Stimulated activated CD4-positive, alpha-beta T cell treated with anti-CD3 and anti-CD28 coated beads, Interleukin-15, amount 100 ng/mL, for 24 hours (primary cell): ENCODE measurements at places on chromosomes 2 and 18.

GRCh38 chr2:97857553-97857952 is 138.2 kb downstream of the TMEM131 start:
- DNase-seq = no peak

GRCh38 chr2:188787658-188788240 is 186.4 kb upstream of the COL3A1 start:
- DNase-seq = no peak

- no peak for DNase-seq
These were observed 61.7 kb downstream of the ACKR3 start for GRCh38 chr2:236631281-236631855.

GRCh38 chr2:37797081-37797480 is 125.6 kb upstream of the CDC42EP3 start:
- no peak for DNase-seq

DNA sequence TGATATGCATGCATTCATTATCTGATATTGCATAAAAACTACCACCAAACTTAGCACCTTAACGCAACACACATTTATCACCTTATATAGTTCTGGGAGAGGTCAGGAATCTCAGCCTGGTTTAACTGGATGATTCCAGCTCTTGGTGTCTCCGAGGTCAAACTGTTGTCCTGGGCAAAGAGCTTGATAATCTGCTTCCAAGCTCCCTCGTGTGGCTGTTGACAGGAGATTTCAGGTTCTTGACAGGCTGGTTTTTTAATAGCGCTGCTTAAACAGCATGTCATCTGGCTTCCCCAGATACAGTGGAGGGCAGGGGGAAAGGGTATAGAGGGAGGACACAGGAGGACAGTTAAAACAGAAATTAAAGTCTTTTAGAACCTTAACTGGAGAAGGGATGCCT is 785.0 kb downstream of the CNTNAP5 start:
- no peak for DNase-seq

DNA sequence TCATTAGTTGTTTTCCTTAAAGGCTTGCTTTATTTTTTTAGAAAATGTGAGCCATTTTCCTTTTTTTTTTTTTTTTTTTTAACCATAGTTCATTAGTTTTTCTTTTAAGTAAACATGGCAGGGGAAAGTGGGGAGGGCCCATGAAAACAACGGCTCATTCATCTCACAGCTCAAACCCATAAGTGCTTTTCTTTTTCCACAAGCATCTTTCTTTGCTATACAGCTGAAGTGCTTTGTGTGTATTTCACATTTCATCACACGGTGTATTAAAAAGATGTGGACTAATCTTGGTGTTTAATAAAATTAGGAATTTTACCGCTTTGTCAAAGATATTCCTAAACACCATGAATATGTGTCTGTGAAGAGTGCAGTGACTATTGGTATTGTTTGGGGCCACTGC is 41.6 kb downstream of the RHBDD1 start:
- DNase-seq = no peak

GRCh38 chr2:239262484-239263230 is 138.2 kb downstream of the HDAC4 start:
- DNase-seq = no peak

- no peak for DNase-seq
These were observed 160.7 kb downstream of the DTNB start for GRCh38 chr2:25512707-25513106.

GRCh38 chr18:70289351-70290312 is 787 bp downstream of the SOCS6 start:
- peak; percentile 39 for DNase-seq

DNA sequence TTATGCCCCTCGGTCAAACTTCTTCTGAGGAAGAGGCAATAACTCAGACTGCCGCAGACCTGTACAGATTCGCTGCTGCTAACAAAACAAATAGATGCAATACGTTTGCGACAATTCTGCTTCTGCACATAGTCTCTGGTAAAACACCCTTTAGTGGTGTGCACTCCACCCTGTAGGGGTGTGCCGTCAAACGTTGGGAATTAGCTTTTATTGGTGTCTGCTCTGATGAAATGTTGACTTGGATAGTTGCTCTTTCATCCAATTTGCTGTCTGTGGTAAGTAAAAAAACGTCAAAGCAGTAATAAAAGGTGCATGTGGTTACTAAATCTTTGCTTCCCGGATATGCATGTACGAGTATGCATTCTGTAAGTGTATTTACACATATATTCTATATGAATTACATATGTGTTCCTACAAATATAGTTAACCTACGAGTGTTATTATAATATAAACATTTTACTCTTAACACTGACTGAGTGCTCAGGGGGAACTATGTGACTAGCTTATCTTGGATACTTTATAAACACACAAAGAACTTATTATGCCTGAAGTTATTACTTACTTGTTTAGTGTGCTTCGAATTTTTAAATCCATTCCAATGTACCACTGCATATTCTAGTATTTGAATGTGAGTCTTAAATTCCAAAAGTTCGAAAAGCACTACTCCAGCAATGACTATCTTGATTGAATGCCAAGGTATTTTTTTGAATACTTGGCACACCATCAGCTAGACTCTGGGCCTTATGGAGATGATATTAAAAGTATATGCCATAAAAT is 610.2 kb downstream of the ZEB2 start:
- DNase-seq = no peak

GRCh38 chr18:11733031-11733430 is 44.0 kb downstream of the GNAL start:
- peak; percentile 77 for DNase-seq

GRCh38 chr2:113024764-113025163 is 19.5 kb downstream of the IL36A start:
- DNase-seq = no peak

DNA sequence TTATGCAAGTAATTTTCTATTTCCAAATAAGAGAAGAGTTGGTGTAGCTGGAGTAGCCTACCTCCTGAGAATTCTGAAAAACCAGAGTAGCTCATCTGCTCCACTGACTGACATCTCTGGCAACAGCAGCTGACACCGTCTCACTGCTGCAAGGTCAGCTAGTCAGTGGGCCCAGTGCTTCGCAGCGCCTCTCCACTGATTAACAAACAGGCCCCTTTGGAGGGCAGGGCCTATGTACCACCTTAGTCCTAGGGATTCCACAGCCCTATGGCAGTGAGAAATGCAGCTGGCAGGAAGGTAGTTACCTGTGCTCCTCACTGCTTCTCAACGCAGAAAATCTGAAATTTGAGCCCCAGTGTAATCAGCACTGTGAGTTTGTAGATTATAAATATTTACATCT is 97.5 kb downstream of the DLGAP1 start:
- no peak for DNase-seq

- no peak for DNase-seq
These were observed 165.0 kb downstream of the DIS3L2 start for GRCh38 chr2:232126301-232127099.

- DNase-seq = no peak
These were observed 109.6 kb upstream of the SLC14A2 start for GRCh38 chr18:45505497-45506206.

- no peak for DNase-seq
These were observed 283.7 kb upstream of the MMADHC start for GRCh38 chr2:149871091-149871885.

DNA sequence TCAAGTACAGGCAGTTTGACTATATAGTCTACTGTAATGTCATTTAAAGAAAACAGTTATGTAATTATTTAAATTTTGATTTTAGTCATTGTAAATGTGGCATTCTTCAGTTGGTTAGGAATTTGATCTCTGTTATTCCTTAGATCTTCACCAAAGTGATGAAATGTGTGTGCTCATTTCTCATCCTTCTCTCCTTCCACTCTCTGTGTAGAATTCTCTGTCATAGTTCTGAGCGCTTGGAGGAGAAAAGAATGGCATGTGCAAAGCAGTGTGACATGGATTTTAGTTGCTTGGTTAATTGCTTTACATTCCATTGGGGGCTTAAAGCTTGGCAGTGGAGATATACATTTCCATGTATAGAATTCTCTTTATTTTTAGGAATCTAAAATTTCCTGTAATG is 14.8 kb downstream of the PIK3C3 start:
- DNase-seq = no peak

GRCh38 chr2:18430996-18431748 is 129.3 kb downstream of the RDH14 start:
- no peak for DNase-seq

GRCh38 chr2:28620801-28621171 is 124.9 kb downstream of the PLB1 start:
- no peak for DNase-seq

GRCh38 chr18:79770501-79770815 is 27.3 kb upstream of the KCNG2 start:
- no peak for DNase-seq

- no peak for DNase-seq
These were observed 24.2 kb downstream of the NEU4 start for GRCh38 chr2:241833101-241833663.

DNA sequence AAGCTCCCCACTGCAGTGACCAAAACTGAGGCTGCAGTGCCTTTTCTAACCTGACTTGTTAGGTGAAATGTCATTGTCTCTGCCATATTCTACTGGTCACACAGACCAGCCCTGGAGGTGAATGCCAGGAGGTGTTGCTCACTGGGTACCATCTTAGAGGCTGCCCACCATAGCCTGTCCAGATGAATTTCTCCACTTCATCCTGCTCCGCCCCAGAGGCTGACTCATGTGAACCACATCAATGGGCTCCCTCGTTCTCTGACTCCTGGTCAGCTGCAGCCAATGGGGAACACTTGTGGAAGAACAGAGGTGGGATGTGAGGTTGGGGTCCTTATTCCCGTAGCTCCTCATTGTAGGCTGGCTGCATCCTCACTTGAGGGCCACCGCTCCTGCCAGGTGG is 3.4 kb upstream of the NARS1 start:
- no peak for DNase-seq

GRCh38 chr2:179354739-179355537 is 90.3 kb upstream of the SESTD1 start:
- DNase-seq = no peak

DNA sequence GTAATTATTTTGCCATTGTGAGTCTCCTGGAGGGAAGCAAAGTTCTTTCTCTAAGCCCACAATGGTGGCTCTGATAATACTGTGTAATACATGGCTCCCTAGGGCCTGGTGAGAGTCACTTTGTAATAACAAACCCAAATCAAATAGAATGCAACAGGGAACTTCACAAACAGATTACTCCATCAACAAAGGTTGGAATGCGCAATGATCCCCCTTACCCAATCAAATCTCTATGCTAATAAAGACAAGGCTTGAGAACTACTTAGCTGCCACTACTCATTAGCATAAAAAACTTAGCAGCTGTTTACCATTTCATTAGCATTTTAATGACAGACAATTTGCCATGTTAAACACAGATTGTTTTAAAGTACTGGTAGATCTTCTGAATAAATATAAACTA is 285.6 kb upstream of the SESTD1 start:
- no peak for DNase-seq

- DNase-seq = no peak
These were observed 79.4 kb downstream of the SPRED2 start for GRCh38 chr2:65353046-65353445.

DNA sequence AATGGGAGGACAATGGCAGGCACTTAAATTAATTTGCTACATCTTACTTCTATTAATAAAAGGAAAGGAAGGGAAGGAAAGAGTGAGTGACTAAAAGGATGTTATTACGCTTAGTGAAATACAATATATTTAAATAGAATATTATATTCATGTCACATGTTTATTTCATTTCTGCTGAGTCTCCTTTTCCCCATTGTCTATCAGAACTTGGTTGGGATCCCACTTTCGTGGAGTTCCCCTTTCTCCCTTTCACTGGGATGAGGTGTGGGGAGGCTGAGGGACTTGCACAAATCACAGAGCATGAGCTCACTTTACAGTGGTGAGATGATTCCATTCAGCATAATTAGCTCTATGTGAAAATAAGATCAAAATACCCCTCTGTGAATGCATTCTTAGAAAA is 730.6 kb downstream of the TSN start:
- DNase-seq = no peak

- no peak for DNase-seq
These were observed 1108.1 kb downstream of the TSN start for GRCh38 chr2:122863532-122863931.

GRCh38 chr2:31012406-31012805 is 125.8 kb downstream of the GALNT14 start:
- no peak for DNase-seq

DNA sequence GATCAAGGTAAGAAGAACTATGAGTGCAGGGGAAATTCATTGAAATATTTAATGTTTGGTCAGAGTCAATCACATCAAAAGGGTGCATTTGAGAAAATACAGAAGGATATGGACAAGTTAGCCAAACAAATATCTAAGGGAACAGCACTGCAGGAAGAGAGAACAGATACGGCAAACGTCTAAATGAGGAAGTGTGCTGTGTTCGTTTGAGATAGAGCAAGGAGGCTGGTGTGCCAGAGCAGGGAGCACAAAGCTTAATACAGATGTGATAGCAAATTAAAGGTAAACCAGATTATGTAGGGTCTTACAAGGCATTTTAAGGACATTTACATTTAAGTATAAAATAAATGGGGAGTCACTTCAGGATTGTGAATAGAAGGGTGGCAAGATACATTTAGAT is 241.3 kb upstream of the ZNF804A start:
- no peak for DNase-seq

GRCh38 chr2:109136542-109136941 is 7.5 kb downstream of the SH3RF3 start:
- no peak for DNase-seq

- DNase-seq = no peak
These were observed 2.7 kb downstream of the PER2 start for GRCh38 chr2:238285653-238286082.

- DNase-seq = no peak
These were observed 13.0 kb downstream of the C2orf74 start for GRCh38 chr2:61175036-61175435.

GRCh38 chr2:71556692-71557250 is 103.4 kb downstream of the DYSF start:
- DNase-seq = no peak

DNA sequence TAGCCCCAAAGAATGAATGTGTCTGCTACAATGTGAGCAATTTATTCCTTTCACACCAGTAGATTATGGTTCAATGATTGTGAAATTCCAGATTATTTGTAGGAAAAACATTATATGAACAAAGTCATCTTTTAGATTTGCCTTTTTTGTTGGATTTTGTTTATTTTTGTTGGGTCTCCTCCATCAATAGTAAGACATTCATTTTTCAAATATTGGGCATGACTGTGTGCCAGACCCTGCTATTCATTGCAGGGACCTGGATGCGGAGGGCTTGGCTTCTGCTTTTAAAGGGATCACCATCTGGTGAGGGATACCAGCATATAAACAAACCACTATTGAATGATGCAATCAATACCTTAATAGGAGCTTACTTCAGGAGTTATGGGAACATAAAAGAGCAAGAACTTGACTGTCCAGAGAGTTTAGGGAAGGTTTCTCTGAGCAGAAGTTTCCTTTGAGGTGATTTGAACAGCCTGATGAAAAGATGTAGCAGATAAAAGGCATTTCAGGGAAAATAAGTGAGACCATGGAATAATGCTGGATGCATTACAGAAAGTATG is 486.7 kb downstream of the EPHA4 start:
- DNase-seq = no peak

DNA sequence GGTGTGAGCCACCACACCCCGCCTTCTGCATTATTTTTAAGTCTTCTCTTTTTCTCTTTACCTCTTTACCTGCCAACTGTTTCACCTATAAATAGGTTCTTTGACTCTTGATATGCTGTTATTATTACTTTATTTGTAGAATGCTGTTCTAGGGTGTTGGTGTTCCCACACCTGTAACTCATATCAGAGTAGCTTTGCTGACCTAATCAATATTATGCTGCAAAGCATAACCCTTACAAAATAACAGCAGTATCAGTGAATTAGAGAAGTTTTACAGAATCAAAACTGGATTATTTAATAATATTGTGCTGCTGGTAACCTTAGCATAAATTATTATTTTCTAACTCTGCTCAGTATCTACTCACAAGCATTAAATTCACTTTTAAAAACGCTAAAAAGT is 161.5 kb downstream of the FIGN start:
- DNase-seq = no peak
